Ascending aorta (tissue), 2 donors: ENCODE measurements at places on chromosomes 13 and 19.

GRCh38 chr19:344625-345319 is at the start of gene MIER2:
MIER2 (minus strand) TSS chr19:344796; CDS start chr19:344782, 14 bp downstream.
- DNase-seq, result peak; percentile 26

- DNase-seq, result no peak
Measured at GRCh38 chr13:62171697-62172096, 756.0 kb upstream of the PCDH20 start.

GRCh38 chr13:59447031-59447430 is 716.7 kb downstream of the DIAPH3 start:
- no peak for DNase-seq

DNA sequence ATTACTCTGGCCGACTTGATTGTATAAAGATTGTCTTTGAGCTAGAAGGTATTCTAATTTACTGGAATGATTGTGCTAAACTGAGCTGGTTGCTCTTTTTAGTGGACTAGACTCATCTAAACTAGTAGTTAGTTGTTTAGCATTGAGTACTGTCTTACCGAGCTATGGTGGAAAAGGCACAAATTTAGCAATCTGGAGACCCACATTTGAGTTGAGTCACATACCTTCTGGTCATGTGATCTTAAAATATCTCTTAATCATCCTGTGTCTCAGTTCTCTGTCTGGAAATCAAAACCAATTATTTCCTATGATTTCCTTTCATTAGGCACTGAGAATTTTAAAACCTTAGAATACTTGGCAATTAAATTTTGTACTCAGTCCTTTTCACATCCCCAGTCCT is 349.5 kb downstream of the IRS2 start:
- DNase-seq, result no peak
